ENCODE measurements at places on chromosomes 1 and 21.
A peak's percentile ranks its signal among the peaks of the same experiment; 100 is the strongest.

DNA sequence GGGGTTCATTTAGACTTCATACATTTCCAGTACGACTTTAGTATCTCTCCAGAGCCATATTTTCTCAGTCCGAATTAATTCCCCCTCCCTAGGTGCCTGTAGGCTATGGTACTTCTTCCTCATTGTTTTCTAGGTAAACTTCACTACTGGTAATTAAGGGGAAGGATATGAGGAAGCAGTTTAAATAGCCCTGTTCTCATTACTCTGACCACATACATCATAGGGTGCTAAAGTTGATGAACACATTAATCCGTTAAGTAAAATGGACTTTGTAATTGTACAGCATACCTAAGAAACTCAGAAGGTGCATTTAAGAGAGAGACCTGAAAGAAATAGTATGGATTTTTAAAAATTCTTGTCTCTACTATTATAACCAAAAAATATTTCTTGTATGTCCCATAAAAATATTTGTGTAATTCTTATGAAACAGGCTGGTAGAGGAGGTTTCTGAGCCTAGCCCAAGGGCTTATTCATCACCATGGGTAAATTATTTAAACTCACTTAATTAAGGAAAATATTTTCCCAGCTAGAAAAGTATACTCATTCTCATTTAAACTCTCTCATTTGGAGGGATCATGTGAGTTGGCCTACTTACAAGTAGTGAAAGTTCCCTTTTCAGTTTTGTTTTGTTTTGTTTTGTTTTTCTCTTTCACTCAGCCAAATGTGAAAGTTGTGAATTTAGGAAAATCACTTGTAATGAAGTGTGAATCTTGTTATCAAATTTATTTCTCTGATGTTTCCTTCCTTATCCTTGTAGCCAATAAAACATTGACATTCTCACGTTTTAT, 2.0 kb downstream of the PRMT6 start:
- DNase-seq, result no peak

GRCh38 chr1:25624604-25625003, 8.0 kb downstream of the MAN1C1 start:
- no peak for DNase-seq

GRCh38 chr1:174217787-174218574, 58.7 kb downstream of the RABGAP1L start:
- DNase-seq, result peak; percentile 38

DNA sequence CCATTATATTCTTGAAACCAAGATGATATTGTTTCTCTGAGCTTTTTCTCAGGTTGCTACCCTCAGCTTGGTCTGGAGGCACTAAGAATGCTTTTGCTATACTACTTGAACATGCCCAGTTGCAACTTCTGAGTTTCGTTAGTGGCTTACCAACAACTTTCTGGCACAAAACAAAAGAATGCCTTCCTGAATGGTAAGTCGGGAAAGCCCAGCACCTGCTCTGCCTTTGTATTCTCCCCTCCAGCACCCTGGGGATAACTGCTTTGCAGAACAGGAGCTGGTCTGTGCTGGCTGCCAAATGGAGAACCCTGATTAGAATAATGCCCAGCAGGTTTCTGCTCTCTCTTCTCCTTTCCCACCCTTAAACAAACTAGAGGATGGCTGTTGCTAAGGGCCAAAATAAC, 149.3 kb downstream of the TGFB2 start:
- DNase-seq, result no peak

- DNase-seq, result no peak
Measured at GRCh38 chr1:212721388-212722247, 22.0 kb upstream of the BATF3 start.

GRCh38 chr1:37394574-37395464, 79.6 kb upstream of the ZC3H12A start:
- DNase-seq, result no peak
